CD4-positive, alpha-beta T cell treated with Interleukin-17A for 1 hour (primary cell): ENCODE measurements at places on chromosomes 1 and 21.

DNA sequence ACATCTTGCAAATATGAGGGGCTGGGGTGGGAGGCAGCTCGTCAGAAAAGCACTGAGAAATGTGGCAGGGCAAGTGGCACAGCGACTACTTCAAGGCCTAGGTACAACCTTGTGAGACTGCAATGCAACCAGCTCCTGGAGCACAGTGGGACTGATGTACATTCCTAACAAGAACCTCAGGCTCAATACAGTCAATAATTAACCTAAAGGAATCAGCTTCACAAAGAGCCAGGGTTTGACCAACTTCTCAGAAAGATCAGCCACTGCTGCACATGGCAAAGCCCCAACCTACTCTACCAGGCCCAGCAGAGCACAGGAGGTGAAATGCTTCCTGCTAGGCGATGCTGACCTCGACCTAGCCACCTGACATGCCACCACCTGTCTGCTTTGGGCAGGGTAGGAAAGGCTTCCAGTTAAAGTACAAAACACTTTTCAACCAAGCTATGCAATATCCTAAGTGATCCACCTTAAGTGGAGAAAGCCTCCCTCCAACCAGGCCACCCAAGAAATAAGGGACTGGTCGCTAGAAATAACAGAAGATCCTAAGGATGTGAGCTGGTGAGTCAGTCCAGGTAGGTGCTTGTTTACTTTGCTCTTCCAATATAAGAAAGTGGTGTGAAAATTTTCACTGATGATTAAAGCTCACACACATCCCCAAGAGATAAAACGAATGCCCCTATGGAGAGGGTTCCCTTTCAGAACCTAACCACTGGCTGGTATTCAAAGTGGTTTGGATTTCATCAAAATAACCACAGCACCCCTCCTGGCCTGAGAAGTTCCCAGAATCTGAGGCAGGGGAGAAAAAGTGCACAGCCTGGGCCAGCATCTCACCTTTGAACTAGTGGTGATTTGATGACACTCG, 2.1 kb downstream of the RIPK4 start:
- no peak for DNase-seq

- DNase-seq = no peak
Measured at GRCh38 chr1:148160048-148160342, 7.9 kb upstream of the NBPF11 start.

DNA sequence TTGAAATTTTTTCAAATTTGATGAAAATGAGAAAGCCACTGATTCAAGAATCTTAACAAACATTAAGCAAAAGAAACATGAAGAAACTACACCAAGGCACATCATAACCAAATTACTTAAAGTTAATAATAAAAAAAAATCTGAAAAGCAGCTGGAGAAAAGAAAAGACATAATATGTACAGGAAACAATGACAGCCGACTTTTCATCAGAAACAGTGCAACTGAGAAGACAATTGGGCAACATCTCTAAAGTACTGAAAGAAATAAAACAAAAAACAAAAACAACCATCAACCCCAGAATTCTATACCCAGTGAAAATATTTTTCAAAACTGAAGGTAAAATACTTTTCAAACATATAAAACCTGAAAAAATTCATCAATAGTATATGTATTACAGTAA, 73.8 kb upstream of the DMRTA2 start:
- no peak for DNase-seq

DNA sequence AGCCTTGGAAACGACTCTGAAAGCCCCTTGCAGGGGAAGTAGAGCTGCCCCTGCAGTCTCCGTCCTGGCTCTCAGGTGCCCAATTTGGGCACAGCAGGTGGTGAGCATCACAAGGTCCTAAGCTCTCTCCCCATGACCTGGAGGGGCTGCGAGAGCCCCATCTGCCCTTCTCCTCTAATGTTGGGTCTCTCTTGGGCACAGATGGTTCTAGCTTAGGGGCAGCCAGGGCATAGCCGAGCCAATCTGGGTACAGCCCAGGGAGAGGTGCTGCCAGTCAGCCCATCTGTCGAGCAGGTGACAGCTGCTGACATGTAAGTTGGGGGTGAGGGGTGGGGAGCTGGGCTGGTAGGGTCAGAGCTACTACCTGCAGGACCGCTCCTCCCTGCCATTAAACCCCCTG, 50.7 kb downstream of the SYT2 start:
- no peak for DNase-seq

DNA sequence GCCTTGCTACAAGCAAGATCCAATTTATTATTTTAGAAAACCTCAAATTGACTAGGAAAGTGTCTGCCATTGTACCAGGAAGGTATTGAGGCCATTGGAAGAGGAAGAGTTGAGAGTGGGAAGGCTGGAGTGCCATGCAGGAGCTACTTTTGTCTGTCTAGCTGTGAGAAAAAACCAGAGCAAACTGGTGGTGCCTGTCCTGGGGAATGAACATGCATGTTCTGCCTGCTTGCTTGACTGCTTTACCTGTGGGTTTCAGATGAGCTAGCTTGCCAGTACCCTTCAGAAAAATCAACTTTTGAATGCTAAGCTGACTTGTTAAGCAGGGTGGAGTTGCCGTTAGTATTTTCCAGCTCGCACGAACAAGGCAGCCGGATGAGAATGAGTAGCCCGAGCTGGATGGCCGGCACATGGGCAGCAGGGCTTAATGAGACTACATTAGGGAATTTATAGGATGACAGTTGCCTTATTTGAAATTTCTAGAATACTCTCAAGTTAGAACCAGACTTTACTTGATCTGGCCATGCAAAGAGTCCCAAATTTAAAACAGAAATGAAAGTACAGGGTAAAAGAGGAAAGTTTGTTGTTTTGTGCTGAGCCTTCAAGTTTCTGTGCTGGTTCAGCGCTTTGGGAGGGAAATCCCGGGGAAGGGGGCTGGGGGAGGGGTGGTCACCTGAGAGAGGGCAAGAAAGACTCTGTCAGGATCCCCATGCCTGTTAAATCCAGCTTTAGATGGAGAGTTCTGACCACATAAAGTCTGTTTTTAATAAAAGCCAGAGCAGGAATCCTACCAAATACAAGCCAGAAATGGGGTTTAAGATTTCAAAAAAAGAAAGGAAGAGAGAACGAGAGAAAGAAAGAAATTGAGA, 29.6 kb upstream of the C1orf105 start:
- DNase-seq = no peak

DNA sequence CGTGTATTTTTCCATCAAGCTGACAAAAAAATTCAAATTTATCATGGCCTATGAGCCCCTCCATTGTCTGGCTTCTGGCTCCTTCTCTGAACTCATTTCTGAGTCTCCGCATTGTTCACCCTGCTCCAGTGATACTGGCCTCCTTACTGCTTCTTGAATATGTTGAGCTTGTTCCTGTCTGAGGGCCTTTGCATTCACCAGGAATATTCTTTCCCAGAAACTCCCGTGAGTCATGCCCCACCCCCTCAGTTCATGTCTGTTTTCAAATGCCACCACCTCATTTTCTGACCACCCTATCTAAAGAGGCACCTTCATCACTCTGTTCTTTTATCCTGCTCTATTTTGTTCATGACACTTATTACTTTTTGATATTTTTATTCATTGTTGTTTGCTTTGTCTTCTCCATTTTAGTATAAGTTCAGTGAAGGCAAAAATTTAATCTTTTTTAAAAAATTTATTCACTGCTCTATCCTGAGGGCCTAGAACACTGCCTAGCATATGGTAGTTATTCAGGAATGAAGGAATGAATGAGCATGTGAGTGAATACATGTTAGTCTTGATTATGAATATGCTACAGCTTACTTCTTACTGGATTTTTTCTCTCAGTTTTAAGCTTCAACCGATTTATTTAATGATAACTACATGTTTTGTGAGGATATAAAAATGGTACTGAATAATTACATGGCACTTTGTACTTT, 140.4 kb upstream of the C1orf105 start:
- DNase-seq = no peak
